ENCODE measurements at places on chromosomes 6 and 20.
A peak's percentile ranks its signal among the peaks of the same experiment; 100 is the strongest.

DNA sequence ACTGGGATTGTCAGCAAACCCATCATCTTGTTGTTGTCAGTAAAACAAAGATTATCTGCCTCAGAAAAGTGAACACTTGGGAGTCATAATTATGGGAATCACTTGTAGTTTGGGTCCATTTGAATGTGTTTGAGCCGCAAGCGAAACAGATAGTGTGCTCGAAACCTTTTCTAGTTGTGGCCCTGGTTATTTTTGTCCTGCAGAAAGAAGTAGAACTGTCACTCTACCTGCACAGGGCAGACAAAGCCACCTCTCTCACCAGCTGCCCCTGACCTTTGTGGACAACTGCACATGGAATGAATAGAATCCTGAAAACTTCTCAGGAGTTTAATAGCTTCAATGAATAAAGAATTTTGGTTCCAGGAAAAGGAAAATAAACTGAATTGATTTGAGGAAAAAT lies 156.1 kb upstream of the CHD6 start:
- DNase-seq = no peak

- no peak for DNase-seq
These were observed 110.0 kb downstream of the QRSL1 start for GRCh38 chr6:106739387-106739786.

DNA sequence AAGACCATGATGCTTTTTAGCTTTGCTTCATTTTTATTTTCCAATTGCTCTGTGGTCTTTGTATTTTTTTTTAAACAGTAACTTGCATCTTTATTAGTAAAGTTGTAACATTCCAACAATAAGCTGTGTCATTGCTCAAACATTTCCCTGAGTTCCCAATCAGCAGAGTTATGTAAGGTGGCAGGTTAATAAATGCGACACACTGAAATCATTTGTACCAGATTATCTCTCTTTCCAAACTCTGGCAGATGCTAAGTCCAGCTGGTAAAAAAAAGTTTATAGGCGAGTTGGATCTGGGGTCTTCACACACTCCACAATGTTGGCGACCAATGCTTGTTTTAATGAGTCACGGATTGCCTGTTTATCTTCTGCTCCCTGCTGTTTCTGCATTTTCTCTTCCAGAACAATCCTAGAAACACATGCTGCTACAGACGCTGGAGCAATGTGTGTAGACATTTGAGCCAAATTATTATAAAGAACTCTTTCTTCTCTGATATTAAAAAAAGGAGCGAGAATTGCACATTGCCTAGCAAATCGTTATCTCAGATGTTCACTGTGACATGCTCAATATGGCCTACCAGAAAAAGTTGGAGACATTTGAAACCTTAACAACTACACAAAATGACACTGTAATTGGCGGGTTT lies 113.6 kb upstream of the IFNGR1 start:
- peak; percentile 58 for DNase-seq

DNA sequence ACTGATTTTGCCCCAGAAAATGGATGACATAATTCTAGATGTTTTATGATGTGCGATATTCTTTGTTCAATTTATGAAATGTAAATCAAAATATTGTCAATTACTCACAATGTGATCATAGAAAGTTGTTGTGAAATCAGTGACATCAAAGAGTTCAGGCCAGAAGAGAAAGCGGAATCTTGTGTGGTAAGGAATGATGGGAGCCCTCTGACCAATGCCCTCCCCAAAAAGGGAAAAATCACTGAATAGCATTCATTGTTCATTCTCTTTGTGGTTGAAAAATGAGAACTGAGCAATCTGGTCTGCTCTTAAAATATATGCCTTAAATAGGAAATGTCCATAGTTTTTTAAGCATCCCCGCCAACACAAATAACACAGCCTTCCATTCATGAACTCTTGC lies 247.1 kb upstream of the GRIK2 start:
- DNase-seq = peak; percentile 88

DNA sequence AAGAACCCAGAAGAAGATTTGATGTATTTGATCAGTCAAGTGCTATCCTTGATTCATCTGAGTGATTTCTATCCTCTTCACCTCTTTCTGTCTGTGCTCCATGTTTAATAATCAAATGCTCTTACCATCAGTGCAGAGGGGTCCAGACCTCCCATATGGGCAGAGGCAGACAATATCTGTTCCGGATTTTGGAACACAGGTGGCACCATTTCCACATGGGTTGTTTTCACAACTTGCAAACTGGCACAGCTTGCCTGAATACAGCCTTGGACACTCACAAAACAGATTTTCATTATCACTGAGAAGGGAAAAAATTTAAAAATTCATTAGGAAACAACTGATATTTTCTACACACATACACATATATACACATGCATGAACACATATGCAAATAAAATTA lies 228.5 kb downstream of the PHF3 start:
- DNase-seq = no peak

DNA sequence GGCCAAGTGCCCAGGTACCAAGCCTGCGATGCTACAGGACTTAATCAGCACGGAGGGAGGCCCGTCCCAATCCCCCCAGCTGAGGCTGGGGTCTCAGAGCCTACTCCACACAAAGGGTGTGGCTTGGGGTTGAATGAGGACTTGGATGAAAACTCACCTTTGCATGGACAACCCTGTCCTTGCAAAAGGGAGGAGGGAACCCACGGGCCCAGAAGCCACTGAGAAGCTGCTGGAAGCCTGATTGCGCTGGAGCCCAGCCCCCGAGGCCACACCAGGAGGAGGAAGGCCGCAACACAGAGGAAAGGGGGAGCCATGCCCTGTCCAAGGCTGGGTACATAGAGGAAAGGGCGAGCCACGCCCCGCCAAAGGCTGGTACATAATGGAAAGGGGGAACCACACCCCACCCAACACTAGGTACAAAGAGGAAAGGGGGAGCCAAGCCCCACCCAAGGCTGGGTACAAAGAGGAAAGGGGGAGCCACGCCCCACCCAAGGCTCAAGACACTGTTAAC lies 158.8 kb downstream of the DLL1 start:
- no peak for DNase-seq

- no peak for DNase-seq
These were observed 110.0 kb upstream of the EYS start for GRCh38 chr6:65816991-65817390.

GRCh38 chr6:42813906-42814444 lies 32.1 kb downstream of the BICRAL start:
- no peak for DNase-seq

DNA sequence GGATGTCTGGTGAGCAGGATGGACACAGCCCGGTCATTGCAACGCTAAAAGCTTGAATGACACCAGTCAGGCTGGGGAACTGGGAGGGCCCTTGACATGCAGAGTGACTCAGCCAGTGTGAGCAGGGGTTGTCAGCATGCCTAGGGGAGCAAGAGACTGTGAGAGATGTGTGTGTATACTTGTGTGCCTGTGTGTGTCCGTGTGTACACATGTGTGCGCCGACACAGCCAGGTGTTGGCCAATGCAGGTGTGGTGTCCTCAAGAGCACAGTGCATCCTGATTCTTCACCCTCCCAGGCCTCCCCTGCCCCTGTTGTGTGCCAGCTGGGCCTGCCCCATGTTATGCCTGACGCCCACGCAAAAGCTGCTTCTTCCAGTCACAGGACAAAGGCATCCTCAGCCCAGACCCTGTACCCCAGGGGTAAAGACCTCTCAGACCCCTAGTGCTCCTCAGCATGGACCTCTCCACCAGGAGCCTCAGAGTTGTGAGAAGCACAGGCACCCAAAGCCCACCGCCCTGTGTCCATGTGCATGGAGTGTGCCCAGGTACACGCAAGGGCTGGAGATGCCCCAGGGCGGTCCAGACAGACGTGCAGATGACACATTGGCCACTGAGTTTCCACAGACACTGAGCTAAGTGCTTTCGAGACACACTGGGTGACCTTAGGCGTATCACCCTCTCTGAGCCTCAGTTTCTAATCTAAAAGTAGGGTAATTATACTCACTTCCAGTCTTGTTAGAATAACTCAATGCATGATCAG lies 16.6 kb downstream of the NRSN2 start:
- DNase-seq = no peak

DNA sequence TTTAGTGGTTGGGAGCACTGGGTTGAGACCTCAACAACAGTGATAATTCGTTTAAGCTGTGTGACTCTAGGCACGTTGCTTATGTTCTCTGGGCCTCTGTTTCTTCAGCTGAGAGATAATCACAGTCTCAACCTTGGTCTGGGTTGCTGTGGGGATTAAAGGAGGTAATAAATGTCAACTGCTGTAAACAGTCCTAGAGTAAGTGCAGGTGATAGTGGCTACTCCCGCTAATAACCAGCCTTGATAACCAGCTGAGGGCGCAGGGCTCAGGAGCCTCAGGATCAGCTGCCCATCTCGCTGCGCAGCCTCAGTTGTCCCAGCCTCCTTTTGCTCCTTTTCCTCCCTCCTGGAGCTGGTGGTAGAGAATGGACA lies 58.0 kb downstream of the JARID2 start:
- no peak for DNase-seq

- DNase-seq = no peak
These were observed 2.1 kb downstream of the UBE2J1 start for GRCh38 chr6:89350281-89350966.

DNA sequence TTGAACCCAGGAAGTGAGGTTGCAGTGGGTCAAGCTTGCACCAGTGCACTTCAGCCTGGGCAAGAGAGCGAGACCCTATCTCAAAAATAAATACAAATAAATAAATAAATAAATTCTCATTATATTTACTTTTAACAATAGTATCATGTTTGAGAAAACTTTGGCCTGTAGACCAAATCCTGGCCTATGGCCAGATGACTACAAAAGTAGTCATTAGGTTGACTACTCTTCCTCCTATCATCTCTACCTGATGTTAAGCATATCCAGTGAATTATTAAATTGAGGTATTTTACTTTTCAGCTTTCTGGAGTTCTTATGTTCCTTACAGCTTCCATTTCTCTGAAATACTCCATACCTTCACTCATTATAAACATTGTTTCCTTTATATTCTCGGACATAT lies 280.6 kb downstream of the LAMA2 start:
- DNase-seq = no peak

DNA sequence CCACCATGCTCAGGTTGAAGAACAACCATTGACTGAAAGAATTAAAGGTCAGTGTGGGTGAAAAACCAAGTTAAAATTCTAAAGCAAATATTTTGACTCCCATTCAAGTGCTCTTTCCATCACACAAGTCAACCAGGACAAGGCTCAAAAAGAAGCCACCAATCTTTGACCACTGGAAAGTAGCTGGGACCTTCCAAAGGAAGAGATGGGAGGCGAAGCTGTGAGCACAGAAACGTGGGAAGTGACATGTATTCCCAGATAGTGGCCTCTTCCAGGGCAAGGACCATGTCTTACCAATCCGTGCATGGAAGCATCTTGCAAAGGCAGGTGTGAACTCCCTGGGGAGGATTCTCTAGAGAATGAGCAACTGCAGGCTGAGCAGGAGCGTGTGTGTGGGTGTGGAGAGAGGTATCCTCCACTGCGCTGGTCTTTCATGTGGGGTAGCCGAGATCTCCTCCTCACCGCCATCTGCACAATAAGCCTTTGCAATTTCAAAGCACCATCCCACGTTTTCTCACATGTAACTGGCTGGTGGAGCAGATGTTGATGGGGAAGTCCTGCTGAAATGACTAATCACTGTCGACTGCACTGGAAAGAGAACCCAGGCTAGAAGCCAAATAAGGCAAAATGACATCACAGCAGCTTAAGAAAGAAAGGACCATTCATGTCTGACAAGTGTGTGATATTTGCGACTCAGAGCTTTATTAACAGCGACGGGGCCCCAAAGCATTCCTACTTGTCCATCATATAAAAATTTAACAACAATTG lies 189.4 kb upstream of the RREB1 start:
- DNase-seq = peak; percentile 45

DNA sequence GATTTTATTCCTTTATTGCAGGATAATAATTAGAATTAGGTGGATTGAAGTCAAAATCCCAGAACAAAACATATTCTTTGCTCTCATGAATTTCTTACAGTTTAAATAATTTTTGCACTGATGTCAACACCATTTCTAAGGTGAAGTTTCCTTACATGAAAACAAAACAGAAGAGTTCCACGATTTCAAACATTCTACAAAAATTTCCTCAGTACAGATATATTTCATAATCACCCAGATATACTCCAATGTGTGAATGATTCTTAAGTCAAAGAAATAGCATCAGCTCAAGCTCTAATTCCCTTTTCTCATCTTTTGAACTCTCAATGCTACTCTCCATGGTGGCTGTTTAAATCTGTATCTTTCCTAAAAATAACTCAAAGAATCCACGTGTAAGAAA lies 39.5 kb upstream of the THBS2 start:
- no peak for DNase-seq

GRCh38 chr6:109877028-109878004 lies 100.8 kb upstream of the GPR6 start:
- DNase-seq = no peak

DNA sequence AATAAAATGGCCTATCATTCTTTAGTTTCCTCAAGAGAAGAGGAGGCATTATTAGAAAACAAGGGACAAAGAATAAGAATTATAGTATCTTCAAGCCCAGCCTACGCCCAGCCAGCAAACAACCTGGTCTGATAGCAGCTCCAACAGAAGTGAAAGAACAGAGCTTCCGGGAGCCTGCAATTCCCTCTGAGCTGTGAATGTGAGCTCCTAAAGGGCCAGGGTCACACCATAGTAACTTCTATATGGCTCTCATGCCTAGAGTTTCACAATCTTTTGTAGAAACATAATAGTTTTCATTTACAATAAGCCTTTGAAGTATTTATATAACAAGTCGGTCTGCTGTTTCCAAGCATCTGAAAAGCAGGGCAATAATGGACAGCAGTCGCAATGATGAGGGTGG lies 116.5 kb downstream of the SMLR1 start:
- DNase-seq = no peak

DNA sequence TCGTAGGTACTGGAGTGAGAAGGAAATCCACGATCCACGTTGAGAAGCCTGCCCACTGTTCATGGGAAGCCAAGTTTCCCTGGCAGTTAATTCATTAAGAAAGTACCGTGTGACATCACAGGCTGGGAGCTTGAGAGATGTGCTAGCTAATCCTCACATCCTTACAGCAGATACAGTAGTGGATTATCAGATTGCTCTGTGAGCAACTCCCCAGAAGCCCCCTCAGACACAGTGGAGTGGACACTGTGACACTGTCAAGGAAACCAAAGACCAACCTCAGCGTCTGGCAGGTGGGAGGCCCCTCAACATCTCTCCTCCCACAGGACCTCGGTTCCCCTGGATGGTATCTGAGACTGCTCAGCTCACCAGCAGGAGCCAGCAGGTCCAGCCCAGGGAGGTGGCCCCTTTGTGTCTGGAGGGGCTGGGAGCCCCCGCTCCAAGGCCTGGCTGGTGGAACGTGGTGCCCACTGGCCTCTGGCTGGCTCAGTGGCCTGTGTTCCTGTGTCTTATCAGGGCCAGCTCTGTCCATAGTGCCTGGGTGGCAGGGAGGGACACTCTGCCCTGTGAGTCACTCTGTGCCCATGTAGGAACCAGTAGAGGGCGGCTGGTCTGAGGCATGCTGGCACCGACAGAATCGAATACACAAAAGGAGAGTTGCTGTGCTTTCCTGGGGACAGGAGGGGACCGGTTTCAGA lies 7.2 kb downstream of the PYGB start:
- DNase-seq = no peak

All from brain microvascular endothelial cell (primary cell).